ENCODE measurements at places on chromosomes 4 and X.
A peak's percentile ranks its signal among the peaks of the same experiment; 100 is the strongest.

DNA sequence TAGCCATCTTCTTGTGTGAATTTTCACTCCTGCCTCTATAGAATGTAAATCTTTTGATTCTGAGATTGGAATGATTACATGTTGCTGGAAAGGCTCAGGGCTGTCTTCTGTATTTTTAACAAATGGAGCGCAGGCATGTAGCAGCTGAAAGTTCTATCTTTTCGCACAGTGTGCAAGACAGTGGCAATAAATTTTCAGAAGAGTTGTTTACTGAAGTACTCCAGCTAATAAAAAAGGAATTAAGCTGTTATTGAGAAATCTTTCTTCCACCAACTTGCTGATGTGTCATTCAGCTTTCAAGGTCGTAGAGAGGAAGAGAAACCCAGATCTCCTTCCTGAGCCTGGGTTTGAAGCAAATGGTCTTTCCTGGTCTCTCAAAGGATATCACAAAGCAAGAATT is 122.0 kb upstream of the PUDP start:
- peak; percentile 63 for DNase-seq

GRCh38 chr4:110109455-110109854 is 89.0 kb downstream of the ELOVL6 start:
- no peak for DNase-seq

DNA sequence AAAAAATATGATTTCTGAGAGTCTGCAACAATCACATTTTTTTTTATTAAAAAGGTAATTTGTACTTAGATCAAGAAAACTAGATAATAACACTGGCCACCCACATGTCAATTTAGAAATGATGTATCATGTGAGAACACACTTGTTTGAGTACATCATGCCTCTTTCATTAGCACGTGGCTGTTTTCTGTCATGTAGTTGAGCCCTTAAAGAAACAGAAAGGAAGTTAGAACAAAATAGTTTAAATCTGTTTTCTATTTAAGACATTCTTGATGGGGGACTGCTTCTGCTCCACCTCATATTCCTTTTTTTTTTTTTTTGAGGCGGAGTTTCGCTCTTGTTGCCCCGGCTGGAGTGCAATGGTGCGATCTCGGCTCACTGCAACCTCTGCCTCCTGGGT is 207.5 kb downstream of the NSUN7 start:
- DNase-seq = no peak

DNA sequence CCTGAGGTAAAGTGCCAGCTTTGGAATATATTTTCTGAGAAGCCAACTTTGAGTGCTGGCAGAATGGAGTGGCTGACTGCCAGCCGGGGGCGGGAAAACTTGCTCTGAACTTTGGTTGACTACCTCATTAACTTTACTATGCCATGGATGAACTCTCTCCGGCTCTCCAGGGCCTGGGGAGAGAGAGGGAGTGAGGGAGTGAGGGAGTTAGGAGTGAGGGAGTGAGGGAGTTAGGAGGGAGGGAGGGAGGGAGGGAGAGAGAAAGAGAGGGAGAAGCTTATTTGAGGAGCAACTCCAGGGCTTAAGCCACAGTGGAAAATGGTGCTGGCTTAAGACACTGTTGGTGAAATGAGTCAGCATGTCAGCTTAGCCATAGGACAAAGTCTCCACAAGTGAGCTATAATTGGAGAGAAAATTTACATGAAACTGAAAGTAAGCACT is 280.9 kb upstream of the RPS6KA3 start:
- DNase-seq = no peak

- DNase-seq = no peak
Measured at GRCh38 chrX:133660281-133660680, 245.0 kb upstream of the GPC4 start.

GRCh38 chrX:42772874-42773273 is 5.1 kb downstream of the PPP1R2C start:
- no peak for DNase-seq

DNA sequence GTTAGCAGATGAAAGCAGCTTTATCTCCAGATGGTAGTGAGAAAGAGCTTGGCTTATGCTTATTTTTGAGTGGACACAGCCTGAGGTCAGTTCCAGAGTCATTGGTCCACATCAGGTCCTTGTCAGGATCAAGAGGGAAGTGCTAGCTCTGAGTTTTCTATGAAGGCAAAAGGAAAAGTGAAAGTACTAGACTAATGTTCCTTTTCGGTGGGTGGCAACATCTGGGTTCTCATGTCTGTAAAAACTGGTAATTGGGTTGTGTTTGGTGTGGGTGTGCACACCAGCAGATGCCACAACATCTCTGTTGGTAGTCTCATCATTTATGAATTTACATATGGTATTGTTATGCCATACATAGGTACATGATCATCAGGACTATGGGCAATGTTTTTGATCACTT is 210.5 kb downstream of the PWWP3B start:
- no peak for DNase-seq

GRCh38 chr4:182552948-182553347 is 309.7 kb downstream of the TENM3 start:
- DNase-seq = no peak

DNA sequence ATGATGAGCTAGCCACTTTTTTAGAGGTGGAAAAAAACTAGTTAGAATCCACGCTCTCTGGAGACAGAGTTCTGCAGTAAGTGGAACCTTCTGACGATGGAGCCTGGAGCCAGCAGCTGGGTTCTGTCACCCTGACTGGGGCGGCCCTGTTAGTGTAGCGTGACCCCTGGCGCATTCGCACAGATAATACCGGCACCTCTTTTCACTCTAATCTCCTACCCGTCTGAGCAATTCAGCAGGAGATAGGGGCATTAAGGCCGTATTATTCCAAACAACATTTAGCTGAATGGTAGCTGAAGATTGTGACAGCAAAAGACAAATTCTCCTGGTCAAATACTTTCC is 292.6 kb downstream of the FBXO8 start:
- no peak for DNase-seq

DNA sequence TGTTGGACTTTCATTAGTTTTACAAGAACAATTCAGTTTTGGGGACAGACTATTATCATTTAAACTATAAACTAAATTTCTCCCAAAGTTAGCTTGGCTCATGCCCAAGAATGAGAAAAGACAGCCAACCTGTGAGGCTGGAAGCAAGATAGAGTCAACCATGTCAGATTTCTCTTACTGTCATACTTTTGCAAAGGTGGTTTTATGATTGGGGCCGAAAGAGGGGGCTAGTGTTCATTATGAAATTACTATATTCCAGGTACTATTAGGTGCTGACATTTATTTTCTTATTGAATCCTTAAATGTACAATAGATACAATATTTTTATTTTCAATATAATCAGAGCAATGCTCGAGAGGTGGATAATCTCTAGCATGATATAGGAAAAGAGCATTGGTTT is 30.6 kb downstream of the HERC6 start:
- no peak for DNase-seq

GRCh38 chrX:28581522-28581921 is 5.7 kb upstream of the IL1RAPL1 start:
- no peak for DNase-seq

GRCh38 chr4:123755655-123756054 is 359.1 kb downstream of the SPRY1 start:
- no peak for DNase-seq

GRCh38 chr4:155759372-155760252 is 791 bp downstream of the GUCY1B1 start:
- no peak for DNase-seq

- peak; percentile 67 for DNase-seq
Measured at GRCh38 chr4:88792268-88792781, 94.7 kb upstream of the NAP1L5 start.

- no peak for DNase-seq
Measured at GRCh38 chrX:39819921-39820849, 277.6 kb downstream of the BCOR start.

DNA sequence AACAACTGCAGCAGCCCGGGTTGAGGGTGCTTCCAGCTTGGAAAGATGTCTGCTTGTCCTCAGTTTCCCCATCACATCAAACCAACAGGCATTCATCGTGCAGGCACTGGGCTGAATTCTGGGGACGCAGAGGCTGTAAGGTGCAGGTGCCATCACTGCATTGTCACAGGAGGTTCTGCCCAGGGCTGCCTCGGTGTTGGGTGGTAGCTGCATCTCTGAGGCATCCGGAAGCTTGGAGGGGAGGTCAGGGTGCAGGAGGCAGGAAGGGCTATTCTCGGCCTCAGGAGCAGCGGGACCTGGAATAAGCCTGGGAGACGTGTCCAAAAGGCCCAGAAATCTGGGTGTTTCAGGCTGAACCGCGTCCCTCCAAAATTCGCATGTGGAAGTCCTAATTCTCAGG is 134.6 kb downstream of the HMX1 start:
- no peak for DNase-seq

GRCh38 chr4:169630069-169630468 is 9.7 kb downstream of the CLCN3 start:
- no peak for DNase-seq

DNA sequence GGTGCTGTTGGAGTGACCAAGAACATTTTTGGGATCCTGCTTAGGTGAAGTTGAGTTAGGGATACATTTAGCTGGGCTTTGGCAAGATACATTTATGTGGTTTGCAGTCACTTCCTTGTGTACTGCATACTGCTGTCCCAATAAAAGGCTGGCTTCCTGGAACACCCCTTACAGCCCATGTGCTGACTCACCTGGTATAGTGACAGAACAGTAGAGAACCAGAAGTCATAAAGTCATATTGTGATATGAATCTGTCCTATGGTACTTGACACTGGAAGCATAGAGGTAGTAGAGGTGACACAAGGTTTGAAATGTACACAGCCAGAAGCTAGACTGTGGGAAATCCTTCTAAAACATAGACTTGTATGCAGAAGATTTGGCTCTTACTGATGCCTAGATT is 55.3 kb upstream of the SLC25A43 start:
- DNase-seq = no peak

- DNase-seq = no peak
Measured at GRCh38 chrX:67044029-67044653, 405.3 kb upstream of the EDA2R start.

GRCh38 chrX:39616098-39616729 is 481.5 kb downstream of the BCOR start:
- no peak for DNase-seq

GRCh38 chr4:76579596-76580375 is 144.8 kb downstream of the SHROOM3 start:
- DNase-seq = no peak

- DNase-seq = no peak
Measured at GRCh38 chr4:114378305-114378903, 220.2 kb upstream of the UGT8 start.

- DNase-seq = no peak
Measured at GRCh38 chrX:130539721-130540321, 138.0 kb downstream of the RBMX2 start.

DNA sequence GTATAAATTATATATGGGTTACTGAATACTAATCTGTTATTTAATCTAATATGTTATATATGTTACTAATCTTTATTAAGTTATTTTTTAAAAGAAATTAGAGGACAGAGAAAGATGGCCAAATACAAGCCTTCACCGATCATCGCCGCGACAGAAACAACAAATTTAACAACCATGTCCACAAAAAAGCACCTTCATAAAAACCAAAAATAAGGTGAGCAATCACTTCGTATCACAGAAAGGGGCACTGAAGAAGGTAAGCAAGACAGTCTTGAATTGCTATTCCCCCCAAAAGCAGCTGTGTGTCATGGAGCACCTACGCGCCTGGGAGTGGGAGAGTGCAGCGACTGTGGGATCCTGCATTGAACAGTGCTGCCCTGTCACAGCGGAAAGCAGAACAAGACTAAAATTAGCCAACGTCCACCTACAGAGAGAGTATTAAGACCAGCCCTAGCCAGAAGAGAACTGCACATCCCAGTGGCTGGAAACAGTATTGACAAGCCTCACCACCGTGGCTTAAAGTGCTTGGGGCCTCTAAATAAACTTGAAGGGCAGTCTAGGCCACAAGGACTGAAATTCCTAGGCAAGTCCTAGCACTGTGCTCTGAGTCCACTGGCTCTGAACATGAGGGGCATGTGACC is 38.5 kb downstream of the LRBA start:
- DNase-seq = no peak

DNA sequence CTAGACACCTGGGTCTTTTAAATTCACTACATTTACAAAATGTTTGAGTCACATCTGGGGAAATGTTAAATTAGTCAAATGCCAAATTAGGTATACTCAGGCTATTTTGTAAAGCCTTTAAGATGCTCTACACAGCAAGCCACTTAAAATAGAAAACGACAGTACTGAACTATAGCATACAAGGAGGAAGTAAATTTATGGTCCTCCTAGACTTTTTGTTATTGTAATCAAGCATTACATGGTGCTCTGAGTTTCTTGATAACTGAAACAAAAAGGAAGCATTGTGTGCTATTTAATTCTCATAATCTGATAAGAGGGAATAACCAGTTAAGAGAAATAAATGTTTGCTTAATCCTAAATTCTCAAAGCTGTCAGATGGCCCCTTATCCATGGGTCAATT is 46.2 kb downstream of the SLC9A7 start:
- DNase-seq = no peak

DNA sequence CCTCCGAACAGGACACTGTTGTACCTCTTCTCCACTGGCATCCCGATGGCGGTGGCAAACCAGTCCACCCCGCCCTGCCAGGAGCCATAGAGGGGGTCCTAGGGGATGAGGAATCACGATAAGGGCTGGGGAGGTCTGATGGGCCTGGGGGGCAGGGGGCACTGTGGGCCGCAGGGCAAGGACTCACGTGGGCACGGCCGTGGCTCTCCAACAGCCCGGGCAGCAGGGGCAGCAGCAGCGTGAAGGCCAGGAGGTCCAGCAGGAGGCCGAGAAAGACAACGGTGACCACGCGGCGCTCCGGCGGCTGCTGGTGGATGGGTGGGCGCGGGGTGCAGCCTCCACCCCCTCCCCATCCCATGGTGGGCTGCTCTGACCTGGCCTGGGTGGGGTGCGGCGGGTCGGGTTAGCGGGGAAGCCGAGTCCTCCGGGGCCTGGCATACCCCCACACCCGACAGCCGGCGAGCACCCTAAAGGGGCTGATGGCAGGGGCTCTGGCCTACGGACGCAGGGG is 29.6 kb downstream of the NOP14 start:
- DNase-seq = no peak

All from GM04503 (cell line).